A172 (cell line): ENCODE measurements at places on chromosomes 2 and 18. TPM values are rescaled to one million over a fixed set of nuclear protein-coding genes. Genes with fewer than 3 reads are reported as not detected.

GRCh38 chr2:45330637-45331409 lies 280.2 kb downstream of the SRBD1 start:
- DNase-seq = no peak

ATP6V1C2 gene
- 0.14 and 0.16 TPM in 2 replicates for total RNA-seq

GRCh38 chr2:164757934-164758695 lies 83.5 kb downstream of the COBLL1 start:
- no peak for DNase-seq

TSPYL6 gene
- not detected in 2 replicates for total RNA-seq

GRCh38 chr2:102592601-102593000 lies 26.8 kb upstream of the SLC9A2 start:
- DNase-seq = no peak

DNA sequence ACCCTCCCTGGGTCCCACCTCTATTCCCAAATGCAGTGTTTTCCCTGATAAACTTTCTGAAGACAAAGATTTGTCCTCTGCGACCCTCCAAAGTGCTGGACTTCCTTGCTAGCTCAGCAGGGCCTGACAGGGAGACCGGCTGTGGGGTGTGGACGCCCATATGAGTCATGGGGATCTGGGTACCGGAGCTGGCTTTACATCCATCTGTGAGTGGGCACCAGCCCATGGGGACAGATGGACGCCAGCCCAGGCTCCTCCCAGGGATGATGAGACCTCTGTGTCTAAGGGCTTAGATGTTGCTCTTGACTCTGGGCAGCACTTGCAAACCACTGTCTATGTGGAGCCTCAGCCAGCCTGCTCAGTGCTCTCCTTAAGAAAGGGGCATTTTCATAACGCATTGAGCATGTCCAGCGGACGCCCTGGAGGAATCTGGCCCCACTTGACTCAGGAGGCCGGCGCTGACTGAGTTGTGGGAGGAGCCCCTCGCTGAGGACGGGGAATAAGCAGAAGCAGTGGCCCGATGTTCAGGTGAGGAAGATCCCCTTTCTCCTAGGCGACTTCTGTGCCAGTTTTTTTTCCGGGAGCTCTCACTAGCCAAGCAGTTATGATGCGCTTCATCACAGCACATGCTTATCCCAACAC lies 229.4 kb upstream of the MYT1L start:
- DNase-seq = no peak

TLX2 gene
- total RNA-seq = 0.90 and 1.7 TPM in 2 replicates

DNA sequence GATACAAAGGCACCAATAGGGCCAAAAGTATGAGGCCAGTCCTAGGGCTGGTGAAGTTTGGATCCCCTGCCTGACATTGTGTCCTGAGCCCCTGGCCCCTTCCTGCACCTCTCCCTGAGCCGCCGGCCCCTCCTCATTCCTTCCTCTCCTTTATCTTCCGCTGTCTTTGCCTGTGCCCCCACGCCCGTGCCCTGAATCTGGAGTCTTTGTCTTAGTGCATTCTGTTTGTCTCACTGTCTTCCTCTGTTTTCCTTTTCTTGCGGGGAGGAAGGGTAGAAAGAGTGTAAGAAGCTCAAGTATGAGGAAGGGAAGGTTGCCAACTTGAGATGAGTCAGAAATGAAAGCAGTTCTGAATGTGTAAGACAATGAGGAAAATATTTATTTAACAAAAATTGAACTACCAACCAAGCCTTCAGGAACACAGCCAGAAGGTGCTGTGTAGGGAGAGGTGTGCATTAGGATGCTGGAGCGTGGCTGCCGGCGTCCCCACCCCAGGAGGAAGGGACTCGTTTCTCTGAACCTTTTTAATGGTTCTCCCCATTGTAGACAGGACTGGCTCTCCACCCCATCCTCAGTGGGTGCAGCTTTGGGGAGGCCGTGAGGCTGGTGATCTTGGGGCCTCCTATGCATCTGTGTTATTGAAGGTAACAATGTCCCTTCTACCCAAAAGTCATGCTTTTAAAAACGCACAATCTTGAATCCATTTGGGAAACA lies 133.1 kb downstream of the NEDD4L start:
- peak; percentile 70 for DNase-seq

TRIM43 gene
- not detected in 2 replicates for total RNA-seq

DNA sequence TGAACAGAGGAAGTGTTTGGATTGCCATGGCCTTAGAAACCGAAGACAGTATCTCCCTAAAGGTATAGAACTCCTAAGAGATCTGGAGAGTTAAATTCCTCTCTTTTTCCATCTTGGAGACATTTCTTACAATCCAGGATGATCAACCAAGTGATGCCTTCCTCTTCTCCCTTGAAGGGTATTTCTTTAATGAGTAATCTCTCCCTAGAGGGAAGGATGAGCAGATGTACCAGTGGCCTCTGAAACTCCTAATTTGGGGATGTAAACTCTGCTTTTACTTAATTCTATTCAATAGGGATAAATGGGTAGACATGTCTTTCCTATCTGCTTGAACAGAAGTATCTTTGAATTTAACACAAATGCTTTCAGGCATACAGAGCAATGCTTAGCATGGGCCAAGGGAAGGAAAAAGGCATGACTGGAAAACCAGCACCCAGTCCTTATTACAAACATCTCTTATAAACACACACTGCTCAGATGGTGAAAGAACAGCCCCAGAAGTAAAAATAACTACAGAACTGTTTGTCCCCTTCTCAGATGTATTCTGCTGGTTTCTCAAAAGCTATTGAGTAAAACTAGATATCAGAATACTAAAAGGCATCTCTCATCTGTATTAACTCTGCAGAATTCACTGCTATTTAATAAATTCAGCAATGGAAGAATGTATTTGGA lies 4.7 kb upstream of the THNSL2 start:
- no peak for DNase-seq

DNA sequence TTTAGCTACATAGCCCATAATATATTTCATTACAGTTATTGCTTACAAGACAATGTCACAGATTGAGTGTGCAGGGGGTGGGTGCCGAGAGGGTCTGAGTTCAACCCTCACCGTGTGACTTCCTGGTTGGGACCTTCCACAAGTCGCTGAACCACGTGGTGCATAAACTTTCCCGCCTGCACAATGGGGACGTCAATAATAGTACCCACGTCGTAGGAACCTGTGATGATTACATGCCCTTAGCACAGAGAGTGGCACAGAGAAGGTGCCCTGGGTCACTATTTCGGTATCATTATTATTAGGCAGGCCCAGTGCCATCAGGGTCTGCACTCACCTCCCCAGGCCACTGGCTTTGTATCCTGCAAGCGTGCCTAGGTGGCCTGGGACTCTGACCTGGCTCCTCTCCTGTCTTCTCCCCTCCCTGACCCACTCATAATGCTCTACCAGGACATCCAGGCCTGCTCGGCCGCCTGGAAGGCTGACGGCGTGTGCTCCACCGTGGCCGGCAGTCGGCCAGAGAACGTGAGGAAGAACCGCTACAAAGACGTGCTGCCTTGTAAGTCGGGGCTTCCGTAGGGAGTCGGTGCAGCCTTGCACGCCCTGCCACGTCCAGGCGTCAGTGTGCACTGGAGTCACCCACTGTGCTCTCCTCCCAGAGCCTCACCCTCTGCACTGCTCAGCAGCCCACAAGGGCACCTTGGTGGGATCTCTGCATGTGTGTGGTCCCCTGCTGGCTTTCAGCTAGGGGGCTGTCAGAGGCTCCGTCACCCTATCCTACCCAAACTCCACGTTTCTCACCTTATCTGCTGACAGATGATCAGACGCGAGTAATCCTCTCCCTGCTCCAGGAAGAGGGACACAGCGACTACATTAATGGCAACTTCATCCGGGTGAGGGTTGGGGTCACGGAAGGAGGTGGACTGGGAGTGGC lies 2.8 kb downstream of the PTPN18 start:
- DNase-seq = no peak

DNA sequence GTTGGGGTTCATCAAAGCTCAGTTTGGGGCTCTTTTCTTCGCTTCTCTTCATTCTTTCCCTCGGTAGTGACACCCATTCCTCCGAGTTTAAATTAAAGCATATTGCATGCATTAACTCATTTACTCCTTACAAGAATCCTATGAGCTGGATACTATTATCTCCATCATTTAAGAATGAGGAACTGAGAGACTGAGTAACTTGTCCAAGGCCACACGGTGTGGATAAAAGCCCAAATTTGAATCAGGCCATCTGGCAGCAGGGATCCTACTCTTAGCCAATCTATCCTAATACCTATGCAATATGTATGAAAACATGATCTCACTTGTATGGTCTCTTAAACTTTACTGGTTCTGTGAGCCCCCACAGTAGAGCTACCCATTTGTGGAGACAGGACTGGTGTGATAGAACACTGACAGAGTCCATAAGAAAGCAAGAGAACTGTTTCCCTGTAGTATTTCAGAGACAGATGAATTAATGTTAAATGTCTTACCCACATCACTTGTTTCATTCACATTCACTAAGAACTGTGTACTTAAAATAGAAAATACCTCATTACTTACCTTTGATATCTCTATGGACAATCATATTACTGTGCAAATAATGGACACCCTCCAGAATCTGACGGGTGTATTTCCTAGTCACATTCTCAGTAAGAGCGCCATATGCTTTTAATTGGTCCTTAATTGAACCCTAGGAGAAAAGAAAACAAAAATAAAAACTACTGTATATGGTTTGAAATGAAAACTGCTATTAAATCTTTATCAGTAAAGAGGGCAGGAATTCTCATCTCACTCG lies 20.4 kb upstream of the ERCC3 start:
- no peak for DNase-seq

- no peak for DNase-seq
These were observed 2.8 kb upstream of the KLHL14 start for GRCh38 chr18:32775628-32776027.

DNA sequence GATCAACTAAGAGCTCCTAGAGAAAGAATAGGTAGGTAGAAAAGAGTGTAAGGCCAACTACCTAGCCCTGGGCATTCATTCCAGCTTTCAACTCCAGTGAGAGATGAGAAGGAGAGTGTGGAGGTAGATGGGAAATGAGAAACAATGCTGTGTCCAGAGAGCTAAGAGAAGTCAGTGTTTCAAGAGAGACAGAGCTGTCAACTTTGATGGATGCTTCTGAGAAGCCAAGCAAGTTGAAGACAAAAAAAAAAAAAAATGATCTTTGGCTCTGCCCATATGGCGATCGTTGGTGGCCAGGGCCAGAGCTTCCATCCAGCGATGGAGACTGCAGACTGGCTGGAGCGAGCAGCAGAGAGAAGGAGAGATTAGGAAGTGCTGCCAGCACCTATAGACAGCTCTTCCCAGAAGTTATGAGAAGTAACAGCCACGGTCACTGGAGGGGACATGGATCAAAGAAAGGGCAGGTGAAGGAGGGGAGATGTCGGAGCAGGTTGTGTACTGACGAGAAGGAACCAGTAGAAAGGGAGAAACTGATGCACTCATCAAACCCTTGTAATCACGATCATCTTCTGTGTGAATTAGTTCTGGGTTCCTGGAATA lies 112.4 kb upstream of the PPP1CB start:
- no peak for DNase-seq

RAB12 gene
- 95.0 and 101 TPM in 2 replicates for total RNA-seq
